ENCODE measurements at places on chromosomes 4 and X.

DNA sequence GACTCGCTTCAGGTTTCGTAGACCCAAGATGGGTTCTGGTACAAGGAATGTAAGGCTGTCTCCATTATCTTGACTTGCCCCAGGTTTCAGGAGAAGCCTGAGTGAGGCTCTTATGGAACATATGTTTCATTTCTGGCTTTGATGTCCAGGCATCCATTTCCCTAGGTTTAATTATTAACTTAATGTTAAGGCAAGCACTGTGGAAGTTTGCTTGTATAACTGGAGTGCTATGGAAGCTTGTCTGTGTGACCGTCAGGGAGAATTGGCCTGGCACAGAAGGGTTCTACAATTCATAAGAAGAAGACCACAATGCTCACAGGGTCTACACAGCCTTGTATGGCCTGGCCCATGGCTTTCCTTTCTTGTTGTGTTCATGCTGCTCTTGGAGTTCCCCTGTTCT, 47.2 kb upstream of the PPP1R2C start:
- DNase-seq = no peak

- DNase-seq = no peak
Measured at GRCh38 chr4:72205831-72206230, 174.0 kb downstream of the NPFFR2 start.

GRCh38 chrX:101370888-101371504, 15.0 kb downstream of the BTK start:
- DNase-seq = no peak

DNA sequence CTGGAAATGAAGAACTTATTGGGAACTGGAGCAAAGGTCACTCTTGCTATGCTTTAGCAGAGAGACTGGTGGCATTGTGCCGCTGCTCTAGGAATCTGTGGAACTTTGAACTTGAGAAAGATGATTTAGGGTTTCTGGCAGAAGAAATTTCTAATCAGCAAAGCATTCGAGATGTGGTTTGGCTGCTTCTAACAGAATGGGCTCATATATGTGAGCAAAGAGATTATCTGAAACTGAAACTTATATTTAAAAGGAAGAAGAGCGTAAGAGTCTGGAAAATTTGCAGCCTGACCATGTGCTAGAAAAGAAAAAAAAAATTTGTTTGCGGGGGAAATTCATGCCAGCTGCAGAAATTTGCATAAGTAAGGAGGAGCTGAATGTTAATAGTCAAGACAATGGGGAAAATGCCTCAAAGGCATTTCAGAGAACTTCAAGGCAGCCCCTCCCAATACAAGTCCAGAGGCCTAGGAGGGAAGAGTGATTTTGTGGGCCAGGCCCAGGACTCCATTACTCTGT, 35.9 kb upstream of the PAPSS1 start:
- DNase-seq = no peak

- no peak for DNase-seq
Measured at GRCh38 chr4:122479935-122480416, 23.5 kb upstream of the IL2 start.

DNA sequence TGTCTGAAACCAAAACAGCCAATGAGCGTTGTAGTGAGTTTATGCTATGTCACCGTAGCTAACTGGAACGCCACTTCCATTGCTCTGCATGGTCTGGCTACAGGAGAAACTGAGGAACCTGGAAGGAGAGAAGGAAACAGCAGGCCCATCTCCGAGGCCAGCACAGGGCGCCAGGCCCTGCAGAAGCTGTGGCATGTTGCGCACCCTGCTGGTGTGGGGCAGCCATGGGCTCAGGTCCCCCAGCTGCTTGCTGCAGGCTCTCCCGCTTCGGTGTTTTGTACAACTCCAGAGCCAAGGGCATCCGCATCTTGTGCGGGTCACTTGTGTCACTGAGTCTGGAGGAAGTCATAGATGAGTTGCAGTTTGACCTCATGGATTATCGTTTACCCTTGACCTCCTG, 89.2 kb downstream of the AFAP1 start:
- no peak for DNase-seq

DNA sequence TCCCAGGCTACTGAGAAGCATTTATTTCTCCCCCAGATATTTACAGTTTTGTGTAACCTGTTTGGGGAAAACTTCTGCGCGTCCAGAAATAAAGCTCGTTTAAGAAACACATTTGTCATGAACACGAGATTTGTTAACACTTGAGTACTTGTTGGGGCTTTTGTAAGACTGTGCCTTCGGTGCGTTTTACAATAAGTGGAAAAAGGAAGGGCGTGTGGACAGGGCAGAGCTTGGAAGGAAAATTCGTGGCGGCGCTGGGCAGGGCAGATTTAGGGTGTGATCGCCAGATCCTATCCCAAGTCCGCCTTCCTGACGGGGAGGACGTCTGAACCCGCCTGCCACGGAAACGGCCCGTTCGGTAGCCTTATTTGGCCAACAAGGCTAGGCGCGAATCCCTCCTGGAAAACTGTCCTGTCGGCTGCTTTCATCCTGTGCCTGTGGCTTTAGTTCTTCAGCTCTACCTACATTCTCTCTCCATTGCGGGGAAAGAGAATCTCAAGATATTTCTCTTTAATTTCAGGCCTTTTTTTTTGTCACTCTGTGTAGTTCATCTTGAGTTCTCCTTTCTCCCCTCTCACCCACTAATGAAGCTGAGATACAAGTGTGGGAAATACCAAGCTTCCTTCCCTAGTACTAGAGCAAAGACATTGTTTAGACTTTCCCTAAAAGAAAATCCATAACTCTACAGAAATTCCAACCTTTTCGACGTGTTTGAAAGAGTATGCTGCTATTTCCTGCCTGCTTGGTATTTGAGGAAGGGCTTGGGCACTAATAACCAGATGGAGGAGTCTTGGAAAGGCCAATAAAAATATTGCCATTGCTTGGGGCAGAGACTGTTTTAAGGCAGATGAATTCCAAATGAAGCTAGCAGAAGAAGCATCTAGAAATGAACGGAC, 982 bp downstream of the PDLIM5 start:
- peak; percentile 89 for DNase-seq

- no peak for DNase-seq
Measured at GRCh38 chrX:107744868-107745267, 30.7 kb downstream of the TSC22D3 start.

GRCh38 chr4:6273661-6273990, 4.0 kb downstream of the WFS1 start:
- no peak for DNase-seq

DNA sequence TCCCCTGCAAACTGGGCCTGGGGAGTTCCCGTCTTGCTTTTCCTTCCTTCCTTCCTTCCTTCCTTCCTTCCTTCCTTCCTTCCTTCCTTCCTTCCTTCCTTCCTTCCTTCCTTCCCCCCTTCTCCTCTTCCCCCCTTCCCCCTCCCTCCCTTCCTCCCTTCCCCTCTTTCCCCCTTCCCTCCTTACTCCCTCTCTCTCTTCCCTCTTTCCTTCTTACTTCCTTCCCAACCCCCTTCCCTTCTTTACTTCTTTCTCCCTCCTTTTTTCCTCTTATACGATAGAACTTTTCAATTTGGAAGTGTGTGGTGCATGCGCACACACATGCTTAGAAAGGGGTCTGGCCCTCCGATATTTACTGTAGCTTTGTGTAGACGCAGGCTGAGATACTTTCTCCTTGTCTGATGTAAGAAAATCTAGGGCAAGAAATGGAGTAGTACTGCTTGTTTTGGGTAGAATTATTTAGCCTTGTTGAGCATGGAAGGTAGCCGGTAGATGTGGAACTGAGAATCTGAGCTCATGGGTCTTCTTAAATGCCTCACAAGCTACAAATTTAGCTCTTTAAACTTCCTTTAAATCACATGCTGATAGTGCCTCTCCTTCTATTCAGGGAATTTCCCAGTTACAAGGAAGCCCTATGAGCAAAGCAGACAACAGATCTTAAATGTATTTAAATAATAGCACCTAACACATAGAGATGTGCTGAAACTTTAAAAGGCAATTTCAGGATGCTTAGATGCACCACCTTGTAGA, 189.6 kb downstream of the GPAT3 start:
- no peak for DNase-seq

Measured in endodermal cell (in vitro differentiated cells).